Lower lobe of right lung (tissue), 2 donors: ENCODE measurements at places on chromosomes 4 and X.

DNA sequence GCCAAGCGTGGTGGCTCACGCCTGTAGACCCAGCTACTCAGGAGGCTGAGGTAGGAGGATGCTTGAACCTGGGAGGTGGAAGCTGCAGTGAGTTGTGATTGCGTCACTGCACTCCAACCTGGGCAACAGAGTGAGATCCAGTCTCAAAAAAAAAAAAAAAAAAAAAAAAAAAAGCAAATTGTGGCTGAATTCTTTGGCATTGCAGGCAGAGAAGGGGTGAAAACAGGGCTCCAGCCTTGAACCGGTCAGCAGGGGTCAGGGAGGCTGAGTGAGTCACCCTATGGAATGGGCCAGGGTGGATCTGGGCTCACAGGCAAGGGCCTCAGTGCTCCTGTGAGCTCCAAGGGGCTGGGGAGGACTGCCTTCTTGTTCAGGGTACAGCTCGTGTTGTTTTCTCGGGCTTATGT is 13.2 kb upstream of the FAM3A start:
- DNase-seq: no peak

- DNase-seq: no peak
Measured at GRCh38 chr4:168109527-168109926, 17.2 kb downstream of the ANXA10 start.

DNA sequence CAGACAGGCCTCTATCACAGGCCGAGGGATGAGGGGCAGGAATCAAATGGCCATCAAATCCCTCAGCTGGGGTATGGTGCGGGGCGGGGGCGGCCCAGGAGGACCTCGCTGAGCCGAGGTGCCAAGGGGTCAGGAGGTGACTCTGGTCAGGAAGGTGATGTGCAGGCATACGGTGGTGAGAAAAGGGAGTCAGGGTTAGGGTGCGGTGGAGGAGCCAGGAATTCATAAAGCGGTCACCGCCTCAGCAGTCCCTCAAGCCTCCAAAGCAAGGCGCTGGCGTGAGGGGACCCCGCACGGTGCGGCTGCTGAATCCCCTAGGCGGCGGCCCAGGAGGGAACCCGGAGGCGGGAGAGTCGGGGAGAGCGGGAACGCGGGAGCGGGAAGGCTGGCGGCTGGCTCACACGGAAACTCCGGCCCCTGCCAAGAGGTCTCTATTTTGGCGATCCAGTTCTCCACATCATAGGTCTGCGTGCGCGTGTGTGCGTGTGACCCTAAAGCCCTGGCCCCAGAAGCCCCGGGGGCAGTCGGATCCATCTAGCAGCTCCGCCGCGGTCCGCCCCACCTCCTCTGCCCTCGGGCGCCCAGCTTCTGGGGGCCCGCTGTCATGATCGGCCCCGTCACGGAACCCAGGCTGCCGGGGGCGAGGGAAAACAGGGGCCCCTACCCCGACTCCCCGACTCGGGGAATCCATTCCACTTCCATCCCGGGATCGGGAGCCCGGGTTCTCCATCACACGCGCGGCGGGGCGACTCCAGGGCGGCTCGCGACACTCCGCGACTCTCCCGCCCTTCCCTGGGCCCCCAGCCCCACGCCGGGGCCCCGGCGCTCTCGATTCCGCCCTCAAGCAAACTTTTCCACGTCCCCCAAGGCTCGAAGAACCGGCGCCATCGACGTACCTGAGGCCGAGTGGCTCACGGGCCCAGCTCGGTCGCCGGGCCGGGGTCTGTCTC is 593 bp downstream of the ELF4 start:
- DNase-seq: peak; percentile 48

DNA sequence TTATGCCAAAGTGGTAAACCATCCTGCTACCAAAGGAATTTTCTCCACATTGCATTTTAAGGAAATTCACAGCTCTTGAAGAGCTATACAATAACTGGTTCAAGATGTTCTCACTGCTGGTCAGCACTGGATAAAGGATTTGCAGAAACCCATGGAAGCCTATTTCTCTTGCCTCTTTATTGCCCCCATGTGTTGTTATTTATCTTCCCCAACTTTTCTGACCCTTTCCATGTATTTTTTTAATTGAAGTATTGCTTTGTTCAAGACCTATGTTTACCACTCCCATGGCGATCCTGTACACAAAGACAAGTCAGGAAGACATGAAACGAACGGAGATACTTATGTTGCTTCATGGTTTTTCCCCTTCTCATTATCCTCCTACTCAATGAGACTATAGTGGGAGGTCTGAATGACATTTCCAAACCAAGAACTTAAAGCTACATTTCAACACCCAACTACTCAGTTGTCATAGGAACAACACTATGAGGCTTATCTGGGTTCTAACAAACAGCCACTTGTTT is 566.4 kb upstream of the DIPK2B start:
- no peak for DNase-seq

DNA sequence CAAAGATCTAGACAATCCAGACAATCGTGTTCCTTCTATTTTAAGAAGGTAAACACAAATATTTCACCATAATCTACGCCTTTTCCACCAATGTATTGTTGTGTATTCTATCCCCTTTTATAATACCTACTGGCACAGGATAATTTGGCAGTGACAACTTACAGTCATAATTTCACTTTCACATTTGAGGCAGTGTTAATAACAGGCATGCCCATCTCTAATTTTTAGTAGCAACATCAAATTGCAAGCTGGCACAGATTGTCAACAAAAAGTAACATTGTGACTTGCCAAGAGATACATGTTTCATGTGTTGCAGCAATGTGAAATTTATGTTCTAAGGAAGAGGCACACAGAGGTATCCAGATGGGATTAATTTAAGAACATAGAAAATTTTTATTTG is 912.5 kb upstream of the PABPC4L start:
- no peak for DNase-seq

DNA sequence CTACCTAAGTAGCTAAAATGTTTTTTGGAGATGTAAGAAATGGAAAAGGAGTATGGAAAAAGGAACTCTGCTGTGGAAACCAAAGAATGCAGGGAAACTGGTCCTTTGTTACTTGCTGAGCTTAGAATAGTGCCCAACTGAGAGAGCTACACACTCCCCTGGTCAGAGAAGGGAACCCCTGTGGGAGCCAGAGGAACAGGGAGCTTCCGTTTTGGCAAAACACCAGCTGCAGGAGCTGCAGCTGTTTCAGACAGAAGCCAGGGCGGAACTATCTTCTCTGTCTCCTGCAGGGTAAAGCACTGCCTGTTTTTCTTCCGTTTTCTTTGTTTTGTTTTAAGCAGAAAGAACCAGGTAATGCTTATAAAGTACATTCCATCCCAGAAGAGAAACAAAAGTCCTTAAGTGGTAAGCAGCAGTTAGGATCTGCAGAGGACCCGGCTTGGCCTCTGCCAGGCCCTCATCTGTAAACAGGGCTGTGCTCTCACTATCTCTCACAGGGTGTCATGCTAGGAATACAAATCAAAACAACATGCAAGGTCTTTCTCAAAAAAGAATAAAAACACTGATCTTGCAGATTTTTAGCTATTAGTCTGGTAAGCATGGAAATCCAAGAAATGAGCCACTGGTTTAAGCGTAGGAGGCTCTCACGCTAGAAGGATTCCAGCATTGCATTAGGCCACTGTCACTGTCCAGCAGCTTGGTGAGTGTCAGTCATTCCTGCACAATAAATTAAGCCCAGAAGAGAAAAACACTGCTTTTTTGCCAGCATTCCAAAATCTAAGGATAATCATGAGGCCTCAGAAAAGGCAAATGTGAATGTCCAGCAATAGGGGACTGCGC is 76.1 kb downstream of the CHST7 start:
- peak; percentile 49 for DNase-seq

DNA sequence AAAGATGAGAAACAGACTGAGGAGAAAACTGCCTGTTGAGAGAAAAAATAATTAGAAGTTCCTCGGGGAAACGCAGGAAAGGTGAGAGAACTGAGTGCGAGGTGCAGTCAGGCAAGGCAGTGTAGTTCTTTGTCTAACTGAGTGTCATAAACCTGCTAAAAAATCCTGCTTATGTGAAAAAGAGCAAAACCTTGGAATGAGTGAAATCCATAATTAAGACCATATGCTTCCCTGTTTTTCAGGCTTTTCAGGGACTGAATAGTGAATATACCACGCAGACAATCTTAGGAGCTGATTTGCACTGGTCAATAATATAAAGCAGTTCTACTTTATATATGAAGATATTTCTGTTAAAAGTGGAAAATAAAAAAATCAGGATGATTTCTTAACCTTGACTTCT is 104.9 kb downstream of the RASGEF1B start:
- DNase-seq: no peak

- DNase-seq: peak; percentile 24
Measured at GRCh38 chr4:8688041-8688907, 95.7 kb downstream of the CPZ start.
